ENCODE measurements at places on chromosomes 3 and 15. TPM values are rescaled to one million over a fixed set of nuclear protein-coding genes. Genes with fewer than 3 reads are reported as not detected.

- no peak for DNase-seq
Measured at GRCh38 chr15:78374436-78375393, 34.6 kb downstream of the CRABP1 start.

DNA sequence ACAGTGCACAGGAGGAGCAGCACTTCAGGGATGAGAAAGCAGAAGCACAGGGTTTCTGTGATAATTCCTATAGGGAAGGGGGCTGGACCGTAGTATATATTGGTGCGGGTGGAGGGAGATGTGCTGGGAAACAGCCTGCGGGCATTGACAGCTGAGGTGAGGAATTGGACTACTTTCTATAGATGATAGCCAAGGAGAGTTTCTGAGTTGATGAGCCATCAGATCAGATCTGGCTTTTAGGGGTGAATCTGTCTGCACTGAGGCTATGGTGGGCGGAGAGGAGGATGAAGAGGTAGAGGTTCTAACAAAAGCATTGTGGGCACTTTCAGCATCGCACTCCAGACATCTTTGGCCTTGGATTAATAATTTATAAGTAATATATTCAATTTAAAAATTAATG, 33.1 kb downstream of the SELENOT start:
- DNase-seq: no peak

- no peak for DNase-seq
Measured at GRCh38 chr3:121670676-121671075, 10.0 kb upstream of the HCLS1 start.

The CLDN18 gene
- 0.27 TPM for total RNA-seq

The PFKFB4 gene
- 20.3 TPM for total RNA-seq

- no peak for DNase-seq
Measured at GRCh38 chr3:82461049-82461889, 699.8 kb upstream of the GBE1 start.

DNA sequence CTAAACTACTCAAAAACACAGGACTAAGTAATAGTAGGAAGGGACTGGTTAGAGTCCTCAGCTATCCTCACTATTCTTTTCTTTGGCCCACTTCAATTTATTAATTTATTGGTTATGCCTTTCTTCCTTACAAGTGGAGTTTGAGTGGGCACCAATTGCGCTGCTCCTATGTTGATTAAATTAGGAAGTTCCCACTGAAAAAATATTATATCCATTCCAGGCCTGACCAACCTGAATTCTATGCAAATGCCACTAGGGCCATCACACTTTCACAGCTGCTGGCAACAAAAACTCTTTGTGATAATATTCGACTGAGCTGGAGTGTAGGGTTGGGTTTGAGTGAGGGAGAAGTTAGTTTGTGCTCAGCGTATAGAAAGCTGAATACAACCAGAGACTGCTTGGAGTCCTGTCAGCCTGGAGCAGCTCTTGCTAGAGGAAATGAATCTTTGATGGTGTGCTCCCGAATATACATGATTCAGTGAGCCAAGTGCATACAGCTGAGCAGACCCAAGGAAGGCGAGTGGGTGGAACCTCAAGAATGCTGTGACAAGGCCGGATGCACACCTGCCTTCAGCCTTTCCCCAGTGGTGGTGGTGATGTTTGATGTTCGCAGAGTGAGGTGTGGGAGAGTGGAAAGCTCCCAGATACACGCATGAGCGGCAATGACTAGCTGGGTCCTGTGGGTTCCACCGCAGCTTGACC, 1.5 kb downstream of the ARHGEF3 start:
- peak; percentile 48 for DNase-seq
